ENCODE measurements at places on chromosomes 12 and 14.

- DNase-seq: no peak
Measured at GRCh38 chr14:42750771-42751170, 1144.1 kb downstream of the LRFN5 start.

GRCh38 chr12:23446746-23447145, 502.7 kb downstream of the SOX5 start:
- no peak for DNase-seq

GRCh38 chr14:101594511-101595148, 33.3 kb downstream of the DIO3 start:
- DNase-seq: no peak

DNA sequence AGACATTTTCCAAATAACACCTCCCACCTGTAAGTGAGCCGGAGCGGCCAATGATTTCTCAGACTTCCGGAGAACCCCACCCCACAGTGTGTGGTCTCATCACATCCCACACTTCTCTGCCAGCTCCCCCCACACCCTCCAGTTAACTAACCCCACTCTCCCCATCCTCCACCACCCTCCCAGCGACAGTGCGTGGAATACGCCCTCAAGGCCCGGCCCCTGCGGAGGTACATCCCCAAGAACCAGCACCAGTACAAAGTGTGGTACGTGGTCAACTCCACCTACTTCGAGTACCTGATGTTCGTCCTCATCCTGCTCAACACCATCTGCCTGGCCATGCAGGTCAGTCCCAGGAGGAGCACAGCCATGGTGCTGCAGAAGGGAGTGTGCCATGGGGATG, 184.4 kb upstream of the FKBP4 start:
- DNase-seq: no peak

GRCh38 chr12:80352474-80352873, 91.6 kb upstream of the PTPRQ start:
- no peak for DNase-seq

All from midbrain (tissue), 1 donor.